ENCODE measurements at places on chromosomes 11 and 22.

GRCh38 chr11:72719144-72719543 lies 33.1 kb downstream of the ARAP1 start:
- no peak for DNase-seq

DNA sequence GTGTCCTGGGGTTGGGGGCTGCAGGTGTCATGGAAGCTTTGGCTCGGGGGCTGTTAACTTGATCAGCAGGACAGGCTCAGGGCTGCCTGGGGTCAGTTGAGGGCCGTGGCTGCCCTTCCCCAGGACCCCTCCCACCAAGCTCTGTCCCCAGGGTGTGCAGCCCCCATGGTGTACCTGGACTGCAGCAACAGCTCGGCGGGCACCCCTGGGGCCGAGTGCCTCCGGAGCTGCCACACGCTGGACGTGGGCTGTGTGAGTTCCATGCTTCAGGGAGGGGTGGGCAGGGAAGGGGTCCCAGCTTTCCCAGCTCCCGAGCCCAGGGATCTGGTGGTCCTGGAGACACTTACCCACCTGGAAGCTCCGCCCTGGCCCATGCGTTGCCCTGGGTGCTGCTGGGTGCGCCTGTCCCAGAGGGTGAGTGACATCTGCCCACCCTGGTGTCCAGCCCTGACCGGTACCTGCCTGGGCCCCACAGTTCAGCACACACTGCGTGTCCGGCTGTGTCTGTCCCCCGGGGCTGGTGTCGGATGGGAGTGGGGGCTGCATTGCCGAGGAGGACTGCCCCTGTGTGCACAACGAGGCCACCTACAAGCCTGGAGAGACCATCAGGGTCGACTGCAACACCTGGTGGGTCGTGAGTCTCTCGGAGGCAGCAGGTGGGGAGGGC lies 11.3 kb downstream of the MUC5B start:
- DNase-seq: no peak

- no peak for DNase-seq
These were observed 667.3 kb downstream of the OPCML start for GRCh38 chr11:132864811-132865576.

DNA sequence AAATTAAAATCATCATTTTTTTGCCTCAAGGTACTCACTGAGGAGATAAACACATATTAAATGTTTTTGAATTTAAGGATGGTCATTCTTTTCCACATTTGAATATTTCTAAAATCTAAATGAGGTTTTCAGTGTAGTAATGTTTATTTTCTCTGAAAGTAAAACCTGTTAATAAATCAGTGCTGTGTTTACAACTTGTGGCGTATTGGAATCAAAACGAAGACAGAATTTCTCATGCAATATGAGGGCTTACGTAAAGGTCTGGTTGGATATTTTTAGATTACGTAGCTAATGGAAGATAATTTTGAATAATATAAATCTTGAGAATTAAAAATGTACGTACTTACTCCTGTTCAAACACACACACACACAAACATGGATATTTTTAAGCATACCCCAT lies 106.8 kb upstream of the LUZP2 start:
- DNase-seq: no peak

DNA sequence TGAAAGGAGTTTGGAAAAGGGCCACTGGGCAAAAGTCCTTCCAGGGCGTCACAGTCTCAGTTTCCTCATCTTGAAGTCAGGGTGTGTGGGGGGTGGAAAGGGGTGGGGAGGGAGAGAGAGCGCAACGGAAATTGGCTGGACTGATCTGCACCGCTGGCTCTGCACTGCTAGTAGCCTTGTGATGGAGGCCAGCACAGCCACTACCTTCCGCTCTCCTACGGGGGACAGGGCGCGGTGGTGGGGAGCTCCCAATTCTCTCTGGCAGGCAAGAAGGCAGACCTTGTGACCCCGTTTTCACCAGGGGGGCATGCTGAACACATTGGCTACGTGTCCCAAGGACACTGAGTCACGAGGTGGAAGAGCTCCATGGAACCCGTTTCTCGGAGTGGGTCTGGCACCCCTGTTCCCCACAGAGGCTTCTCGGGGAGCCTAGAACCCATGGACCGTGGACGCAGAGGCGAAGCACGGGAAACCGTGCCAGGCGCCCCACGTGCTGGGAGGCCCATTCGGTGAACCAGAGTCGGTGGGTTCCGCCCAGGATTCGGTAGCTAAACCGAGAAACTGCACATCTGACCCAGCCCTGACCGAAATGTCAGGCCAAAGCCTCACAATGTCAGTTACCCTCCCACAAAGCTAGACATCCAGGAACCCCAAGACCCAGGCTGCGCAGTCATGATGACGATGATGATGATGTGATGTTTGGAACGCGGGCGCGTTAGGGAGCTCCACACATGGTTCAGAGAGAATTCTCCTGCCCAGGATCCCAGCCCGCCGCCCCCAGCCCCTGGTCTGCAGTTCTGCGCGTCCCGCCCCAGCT lies 28.3 kb upstream of the WNT11 start:
- DNase-seq: no peak

GRCh38 chr11:27705873-27706820 lies 5.9 kb upstream of the BDNF start:
- no peak for DNase-seq

GRCh38 chr11:71342951-71343827 lies 90.8 kb upstream of the SHANK2 start:
- no peak for DNase-seq

GRCh38 chr11:87012089-87012488 lies 25.6 kb upstream of the TMEM135 start:
- DNase-seq: no peak

GRCh38 chr11:128653801-128654231 lies 40.1 kb upstream of the FLI1 start:
- DNase-seq: no peak

DNA sequence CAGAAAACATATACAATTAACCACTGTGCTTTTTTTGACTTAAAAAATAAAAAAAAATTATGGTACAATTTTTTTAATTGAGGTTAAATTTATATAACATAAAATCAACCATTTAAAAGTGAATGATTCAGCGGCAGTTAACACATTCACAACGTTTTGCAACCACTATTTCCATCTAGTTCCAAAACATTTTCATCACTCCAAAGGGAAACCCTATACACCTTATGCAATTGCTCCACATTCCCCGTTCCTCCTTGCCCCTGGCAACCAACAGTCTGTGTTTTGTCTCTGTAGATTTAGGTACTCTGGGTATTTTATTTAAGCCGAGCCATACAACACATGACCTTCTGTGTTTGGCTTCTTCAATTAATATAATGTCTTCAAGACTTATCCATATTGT lies 15.3 kb downstream of the DDI1 start:
- DNase-seq: no peak

DNA sequence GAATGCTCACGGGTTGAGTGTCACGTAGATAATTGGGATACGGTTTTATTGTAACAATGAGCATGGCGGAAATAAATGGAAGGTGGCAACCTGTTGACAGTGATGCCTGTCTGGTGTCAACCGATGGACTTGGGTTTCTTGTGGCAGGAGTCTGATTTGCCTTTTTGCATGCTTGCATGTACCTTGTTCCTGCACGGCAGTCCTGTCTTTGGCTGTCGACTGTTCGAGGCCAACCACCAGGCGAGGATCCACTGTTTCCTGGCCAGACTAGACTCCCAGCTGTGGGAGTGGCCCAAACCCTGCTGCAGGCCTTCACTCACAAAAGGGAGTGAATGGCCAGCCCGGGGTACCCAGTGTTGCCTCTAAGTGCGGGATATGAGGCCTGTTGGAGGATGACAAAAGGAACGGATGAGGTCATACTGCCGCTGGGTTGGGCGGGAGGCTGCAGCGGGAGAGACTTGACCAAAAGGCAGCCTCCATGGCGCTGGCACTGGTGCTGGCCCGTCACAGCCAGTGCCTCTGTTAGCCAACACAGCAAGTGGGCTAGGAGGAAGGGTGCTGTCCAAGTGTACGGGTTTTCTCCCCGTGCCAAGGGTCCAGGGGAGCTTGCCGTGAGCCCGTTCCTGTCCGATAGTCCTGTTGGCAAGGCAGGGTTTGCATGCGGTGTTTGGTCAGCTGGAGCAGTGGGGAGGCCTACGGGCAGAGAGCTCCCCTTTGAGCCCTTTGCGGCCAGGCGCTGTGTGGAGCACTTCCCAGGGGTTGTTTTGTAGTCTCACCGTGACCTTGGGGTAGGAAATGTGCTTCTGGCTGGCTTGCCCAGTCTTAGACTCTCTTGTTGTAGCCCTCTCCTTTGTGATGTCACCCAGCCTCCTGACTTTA lies 974 bp downstream of the DGCR8 start:
- no peak for DNase-seq

DNA sequence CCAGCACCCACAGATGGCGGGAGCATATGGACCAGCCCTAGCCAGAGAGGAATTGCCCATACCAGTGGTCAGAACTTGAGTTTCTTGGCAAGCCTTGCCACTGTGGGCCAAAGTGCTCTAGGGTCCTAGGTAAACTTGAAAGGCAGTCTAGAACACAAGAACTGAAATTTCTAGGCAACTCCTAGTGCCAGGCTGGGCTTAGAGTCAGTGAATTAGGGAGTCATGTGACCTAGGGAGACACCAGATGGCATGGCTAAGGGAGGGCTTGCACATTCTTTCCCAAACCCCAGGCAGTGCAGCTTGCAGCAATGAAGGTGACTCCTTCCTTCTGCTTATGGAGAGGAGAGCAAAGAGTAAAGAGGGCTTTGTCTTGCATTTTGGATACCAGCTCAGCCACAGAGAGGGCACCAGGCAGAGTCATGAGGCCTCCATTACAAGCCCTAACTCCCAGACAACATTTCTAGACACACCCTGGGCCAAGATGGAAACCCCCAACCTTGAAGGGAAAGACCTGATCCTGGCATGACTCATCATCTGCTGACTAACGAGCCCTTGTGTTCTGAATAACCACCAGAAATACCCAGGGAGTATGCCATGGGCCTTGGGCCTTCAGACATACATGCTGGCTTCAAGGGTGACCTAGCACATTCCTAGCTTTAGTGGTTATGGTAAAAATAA lies 19.2 kb upstream of the OR56A3 start:
- no peak for DNase-seq

DNA sequence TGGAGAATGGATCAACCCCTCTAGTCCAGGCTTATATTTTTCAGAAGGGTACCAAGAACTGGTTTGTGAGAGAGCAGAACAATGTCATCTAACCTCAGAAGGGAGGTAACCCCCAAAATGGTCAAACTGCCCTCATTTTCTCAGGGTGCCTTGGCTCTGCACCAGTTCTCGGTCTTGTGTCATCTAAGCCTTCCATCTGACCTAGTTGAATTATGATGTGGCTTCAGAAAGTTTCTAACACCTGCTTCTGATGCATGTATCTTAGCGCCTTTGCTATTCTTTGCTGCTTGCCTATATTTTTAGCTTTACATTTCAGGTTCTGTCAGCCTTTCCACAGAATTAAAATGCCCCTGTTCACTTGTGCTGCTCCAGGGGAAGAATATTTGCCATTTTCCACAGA lies 91.7 kb upstream of the E2F8 start:
- no peak for DNase-seq

DNA sequence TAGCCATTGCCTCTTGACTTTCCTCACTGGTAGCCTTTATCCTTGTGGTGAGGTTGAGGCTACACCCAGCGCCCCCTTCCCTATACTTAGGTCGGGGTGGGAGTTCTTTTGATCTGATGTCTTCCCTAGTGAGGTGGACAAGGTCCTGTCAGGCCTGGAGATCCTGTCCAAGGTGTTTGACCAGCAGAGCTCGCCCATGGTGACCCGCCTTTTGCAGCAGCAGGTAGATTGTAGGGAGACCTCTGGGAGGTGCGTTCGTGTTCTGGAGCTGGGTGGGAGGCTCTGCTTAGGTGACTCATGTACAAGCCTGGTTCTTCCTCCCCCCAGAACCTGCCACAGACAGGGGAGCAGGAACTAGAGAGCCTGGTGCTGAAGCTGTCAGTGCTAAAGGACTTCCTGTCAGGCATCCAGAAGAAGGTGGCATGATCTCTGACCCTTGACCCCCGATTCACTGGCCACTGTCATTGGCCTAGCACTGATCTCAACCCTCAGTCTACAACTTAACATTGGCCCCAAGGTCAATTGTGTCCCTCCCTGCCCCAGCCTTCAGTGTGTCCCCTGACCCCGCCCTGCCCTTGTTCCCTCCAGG lies 4.9 kb downstream of the INPPL1 start:
- DNase-seq: no peak

DNA sequence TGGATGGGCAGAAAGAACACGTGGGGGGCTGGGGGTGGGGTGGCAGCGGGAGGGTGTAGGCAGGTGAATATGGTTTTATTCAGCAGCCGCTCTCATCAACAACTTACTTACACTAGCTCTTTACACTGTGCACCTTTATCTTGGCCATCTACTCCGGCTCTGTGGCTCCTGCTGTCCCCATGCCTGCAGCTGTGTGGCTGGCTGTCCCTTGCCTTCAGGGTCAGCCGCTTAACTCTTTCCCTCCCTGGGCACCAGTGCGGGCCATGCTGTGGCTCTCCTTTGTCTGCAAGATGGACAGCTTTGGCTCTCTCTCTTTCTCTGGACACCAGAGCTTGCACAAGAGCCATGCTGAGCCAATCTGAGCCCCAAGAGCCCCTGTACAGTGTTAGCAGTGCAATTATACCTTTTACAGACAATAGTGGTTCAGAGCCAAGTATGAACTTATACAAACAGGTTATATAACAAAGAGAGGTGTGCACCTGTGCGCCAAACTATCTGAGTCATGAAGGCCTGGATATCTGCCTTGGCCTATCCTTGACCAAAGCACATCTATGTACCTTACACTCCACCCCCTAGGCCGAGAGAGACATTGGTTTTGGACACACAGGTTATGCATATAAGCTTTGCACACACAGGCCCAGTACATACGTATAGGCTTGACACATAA lies 94.3 kb upstream of the CTSC start:
- DNase-seq: no peak

DNA sequence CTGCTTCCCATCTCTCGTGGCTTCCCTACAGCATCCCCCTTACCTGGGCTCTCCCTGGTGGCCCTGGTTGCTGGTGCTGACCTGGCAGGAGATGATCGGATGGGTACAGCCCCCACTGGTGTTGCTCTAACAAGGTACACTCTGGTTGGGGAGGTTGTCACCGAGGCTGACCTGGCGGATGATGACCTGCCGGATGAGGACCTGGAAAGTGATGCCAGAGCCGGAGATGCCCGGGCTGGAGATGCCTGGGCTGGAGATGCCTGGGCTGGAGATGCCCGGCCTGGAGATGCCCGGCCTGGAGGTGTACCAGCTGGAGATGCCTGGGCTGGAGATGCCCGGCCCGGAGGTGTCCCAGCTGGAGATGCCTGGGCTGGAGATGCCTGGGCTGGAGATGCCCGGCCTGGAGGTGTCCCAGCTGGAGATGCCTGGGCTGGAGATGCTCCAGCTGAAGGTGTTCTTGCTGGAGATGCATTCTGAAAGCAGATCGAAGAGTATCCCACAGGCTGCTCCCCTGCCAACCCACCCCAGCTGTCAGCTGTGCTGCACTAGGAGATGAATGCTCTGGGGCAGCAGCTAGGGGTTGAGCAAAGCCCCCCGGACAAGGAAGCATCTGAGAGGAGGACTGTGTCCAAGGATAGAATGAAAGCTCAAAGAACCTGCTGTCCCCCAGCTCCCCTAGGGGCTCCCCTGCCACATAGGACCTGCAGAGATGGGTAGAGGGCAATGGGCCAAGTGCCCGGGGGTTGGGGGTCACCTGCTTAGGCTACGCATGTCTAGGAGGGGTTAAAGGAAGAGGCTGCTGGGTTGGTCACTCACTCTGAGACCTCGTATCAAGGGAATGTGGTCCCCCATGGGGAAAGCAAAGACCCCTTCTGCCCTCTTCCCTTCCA lies 10.6 kb downstream of the TMPRSS13 start:
- no peak for DNase-seq

Data from activated effector memory CD4-positive, alpha-beta T cell treated with Interleukin-2 at 50 U/mL for 16 hours (primary cell).